ENCODE measurements at places on chromosomes 12 and 14.

GRCh38 chr12:94594443-94594825, 55.9 kb downstream of the TMCC3 start:
- no peak for DNase-seq

GRCh38 chr12:51171884-51172514, 936 bp downstream of the TFCP2 start:
- DNase-seq: no peak

DNA sequence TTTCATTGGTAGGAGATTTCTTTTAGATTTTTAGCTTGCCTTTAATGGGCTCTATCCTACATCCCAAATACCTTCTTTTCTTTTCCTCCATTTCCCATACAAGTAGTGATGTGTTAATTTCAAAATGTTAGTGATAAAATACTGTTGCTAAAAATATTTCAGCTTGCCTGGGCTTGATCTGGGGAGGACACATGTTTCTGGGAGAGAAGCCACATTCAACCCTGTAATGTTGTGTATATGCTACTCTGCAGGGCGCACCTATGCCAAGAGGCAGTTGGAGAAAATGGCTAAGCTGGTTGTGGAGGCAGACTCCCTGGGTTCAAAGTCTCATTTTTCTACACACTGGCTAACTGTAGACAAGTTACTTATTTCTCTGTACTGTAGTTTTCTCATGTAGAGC, 26.3 kb downstream of the FLRT2 start:
- no peak for DNase-seq

DNA sequence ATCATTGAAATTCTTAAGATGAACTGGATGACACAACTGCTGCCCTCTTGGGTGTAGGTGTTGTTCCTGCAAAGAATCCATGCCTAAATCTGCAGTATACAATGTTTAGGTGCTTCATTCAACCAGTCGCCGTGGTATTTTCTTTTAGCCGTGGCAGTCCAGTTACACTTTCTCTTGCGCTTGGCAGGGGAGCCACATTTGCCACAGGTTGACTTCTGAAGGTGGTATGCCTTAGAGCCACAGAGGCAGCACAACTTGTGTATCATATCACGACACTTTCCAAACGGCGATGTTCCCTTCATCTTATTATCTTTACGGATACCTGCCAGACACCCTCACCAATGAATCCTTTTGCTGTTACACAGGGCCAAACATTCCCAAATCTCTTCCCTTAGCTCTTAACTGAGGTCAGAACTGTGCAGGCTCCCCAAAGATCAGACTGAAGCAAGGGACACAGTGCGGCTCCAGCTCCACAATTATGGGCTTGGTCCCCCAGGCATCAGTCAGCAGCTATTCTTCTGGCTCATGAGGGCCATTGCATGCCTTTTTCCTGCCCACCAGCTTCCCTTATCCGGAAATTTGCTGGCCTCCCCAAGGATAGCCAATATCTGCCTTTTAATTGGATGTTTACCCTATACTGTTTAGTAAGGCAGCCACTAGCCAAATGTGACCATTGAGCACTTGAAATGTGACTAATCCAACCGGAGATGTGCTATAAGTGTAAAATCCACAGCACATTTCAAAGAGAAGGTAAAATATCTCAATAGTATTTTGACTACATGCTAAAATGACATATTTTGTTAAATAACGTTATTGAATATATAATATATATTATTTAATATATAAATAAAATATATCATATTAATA, 50.7 kb downstream of the SENP1 start:
- DNase-seq: no peak

DNA sequence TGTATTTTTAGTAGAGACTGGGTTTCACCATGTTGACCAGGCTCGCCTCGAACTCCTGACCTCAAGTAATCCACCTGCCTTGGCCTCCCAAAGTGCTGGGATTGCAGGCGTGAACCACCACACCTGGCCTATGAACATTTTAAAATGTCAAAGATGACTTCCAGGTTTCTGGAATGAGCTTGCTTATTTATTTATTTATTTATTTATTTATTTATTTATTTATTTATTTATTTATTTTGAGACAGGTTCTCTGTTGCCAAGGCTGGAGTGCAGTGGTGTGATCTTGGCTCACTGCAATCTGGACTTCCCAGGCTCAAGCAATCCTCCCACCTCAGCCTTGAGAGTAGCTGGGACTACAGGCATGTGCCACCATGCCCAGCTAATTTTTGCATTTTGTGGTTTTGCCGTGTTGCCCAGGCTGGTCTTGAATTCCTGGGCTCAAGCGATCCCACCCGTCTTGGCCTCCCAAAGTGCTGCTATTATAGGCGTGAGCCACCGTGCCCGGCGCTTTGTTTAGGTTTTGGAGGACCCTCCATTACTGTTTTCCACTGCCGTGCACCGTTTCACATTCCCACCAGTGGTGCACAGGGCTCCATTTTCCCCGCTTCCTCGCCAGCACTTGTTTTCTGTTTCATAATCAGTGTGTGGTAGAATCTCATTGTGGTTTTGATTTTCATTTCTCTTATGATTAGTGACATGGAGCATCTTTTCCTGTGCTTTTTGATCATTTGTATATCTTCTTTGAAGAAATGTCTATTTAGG, 6.4 kb upstream of the CFAP251 start:
- DNase-seq: no peak

DNA sequence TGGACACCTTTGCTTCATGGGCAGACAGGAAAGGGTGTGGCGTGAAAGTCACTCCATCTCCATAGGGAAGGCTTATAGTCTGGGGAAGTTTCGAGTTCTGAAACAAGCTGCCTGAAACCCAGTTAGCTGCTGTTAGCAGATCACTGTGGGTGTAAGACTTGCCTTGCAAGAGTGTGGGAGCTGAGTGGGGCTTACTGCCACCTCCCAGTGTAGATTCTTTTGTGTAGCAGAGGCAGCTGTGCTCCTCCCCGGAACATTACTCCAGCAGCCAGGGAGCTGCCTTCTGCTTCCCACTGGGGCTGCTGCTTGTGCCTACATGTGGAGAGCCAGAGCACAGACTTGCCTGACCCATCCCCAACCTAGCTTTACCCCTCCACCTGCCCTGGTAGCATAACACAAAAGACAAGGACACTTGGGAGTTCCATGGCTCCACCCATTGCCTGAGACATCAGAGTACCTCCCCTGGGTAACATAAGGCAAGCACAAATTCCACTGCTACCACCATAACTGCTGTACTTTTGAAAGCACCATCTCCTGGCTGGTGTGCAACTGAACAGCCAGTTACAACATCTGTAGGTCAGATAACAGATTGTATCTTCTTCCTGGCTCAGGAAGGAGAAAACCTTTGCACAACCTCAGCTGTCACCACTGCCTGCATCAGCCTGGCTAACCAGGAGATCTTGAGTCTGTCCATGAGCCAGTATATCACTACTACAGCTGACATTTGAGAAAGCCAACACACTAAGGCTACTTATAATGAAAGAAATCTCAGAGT, 69.5 kb downstream of the ADAMTS20 start:
- DNase-seq: no peak

DNA sequence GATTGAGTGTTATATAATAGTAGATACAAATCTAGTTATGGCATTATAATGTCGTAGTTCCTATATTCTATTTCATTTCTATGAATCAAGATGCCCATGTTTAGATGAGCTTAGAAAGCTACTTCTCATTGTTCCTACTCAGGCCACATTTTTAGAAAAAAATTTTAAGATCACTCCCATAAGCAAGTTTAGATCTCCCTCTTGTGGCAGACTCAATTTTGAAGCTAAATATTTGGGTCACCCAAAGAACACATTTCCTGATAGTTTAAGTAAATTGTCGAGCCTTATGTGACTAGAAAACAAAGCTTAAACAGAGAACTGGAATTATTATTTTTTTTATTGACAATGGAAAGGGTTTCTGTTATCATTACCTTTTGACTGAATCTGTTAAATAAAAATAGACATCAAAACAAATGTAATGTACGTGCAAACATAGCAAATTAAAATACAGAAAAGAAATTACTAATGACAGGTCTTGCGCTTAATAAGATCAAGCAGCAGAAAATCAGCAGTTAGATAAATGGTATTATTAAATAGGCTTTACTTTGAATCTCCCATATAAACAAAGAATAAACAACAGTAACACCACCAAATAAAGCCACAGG, 180.2 kb downstream of the ACSS3 start:
- peak; percentile 32 for DNase-seq

All from non-pigmented ciliary epithelial cell (primary cell).